ENCODE measurements at places on chromosomes 6 and 20.

DNA sequence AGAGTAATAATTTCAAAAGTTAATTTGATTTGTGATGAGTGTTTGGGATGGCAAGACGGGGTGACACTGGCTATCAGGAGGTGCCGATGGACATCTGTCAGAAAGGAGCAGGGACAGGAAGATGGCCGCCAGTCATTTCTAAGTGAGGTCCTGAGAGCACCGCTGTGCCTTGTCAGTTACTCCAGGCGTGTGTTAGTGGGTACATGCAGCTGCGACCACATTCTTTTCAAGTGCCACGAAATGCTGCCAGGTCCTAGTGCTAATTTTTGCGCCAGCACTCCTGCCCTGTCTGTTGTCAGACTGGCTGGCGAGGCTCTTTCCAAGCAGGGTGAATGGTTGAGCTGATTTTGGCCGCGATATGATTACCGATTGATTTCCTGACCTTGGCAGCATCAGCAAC, 64.6 kb upstream of the INSM1 start:
- no peak for DNase-seq
- H3K4me3 ChIP-seq: no peak overlapping the region
- H3K36me3 ChIP-seq: no peaks in the 10 kb centered on the region
- H3K27me3 ChIP-seq: peaks cover 8% of the 10 kb centered on the region
- H3K4me1 ChIP-seq: no peaks in the 10 kb centered on the region
- H3K27ac ChIP-seq: no peak overlapping the region

GRCh38 chr20:33863440-33864323, 52.5 kb downstream of the CHMP4B start:
- H3K36me3 ChIP-seq: no peaks in the 10 kb centered on the region
- H3K27me3 ChIP-seq: no peaks in the 10 kb centered on the region
- H3K4me1 ChIP-seq: peaks cover 6% of the 10 kb centered on the region
- no peak overlapping the region for H3K27ac ChIP-seq

- H3K27ac ChIP-seq: no peak overlapping the region
- no peak overlapping the region for H3K4me3 ChIP-seq
- no peak for DNase-seq
- no peaks in the 10 kb centered on the region for H3K4me1 ChIP-seq
- no peaks in the 10 kb centered on the region for H3K27me3 ChIP-seq
These were observed 646.6 kb upstream of the HS3ST5 start for GRCh38 chr6:114989279-114989964.

DNA sequence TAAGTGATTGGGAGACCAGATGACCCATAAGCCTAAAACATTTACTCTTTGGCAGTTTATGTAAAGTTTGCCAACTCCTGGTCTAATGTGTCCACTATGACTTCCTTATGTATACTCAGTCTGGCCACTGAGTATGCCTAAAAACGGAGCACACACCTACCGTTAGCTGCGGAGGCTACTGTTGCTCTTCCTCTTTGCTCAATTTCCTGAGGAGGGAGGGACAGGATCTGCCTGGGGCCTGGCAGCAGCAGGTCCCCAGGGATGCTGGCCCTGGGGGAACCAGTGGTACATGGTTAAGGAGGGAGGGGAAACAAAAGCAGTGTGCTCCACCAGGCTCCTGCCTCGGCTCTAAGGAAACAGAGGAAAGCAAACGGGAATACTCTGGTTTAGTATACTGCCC, 113.5 kb downstream of the CDYL start:
- H3K4me3 ChIP-seq: no peak overlapping the region
- DNase-seq: peak; percentile 50
- peaks cover 9% of the 10 kb centered on the region for H3K4me1 ChIP-seq
- H3K27ac ChIP-seq: no peak overlapping the region

GRCh38 chr6:12423832-12424231, 133.7 kb downstream of the EDN1 start:
- H3K27ac ChIP-seq: no peak overlapping the region
- H3K27me3 ChIP-seq: no peaks in the 10 kb centered on the region
- H3K4me1 ChIP-seq: no peaks in the 10 kb centered on the region
- no peaks in the 10 kb centered on the region for H3K36me3 ChIP-seq
- no peak for DNase-seq

DNA sequence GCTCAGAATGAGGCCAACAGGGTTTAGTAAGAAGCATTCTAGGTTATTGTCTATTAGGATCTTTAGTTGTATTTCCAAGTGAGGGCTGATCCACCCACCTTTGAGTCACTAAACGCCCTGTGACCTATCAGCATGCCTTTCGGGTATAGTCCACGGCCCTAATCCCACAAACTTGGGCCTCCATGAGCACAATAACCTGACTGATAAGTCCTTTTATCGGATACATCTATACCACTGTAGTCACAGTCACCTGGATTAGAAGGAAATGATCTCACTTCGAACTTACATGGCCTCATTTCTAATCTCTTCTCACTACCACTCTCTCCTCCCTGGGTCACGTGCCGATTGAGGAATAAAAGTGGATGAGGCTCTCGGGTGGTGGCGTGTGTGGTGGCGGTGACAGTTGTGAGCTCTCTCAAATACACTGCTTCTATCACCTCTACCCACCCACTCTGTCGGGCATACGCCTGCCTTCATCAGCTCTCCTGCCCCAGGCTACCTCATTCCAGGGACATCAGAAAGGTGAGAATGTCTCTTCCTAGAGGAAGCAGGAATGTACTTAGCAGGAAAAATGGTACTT, 65.2 kb downstream of the TRAM2 start:
- no peaks in the 10 kb centered on the region for H3K27me3 ChIP-seq
- DNase-seq: no peak
- H3K36me3 ChIP-seq: no peaks in the 10 kb centered on the region
- peaks cover 9% of the 10 kb centered on the region for H3K4me1 ChIP-seq
- no peak overlapping the region for H3K4me3 ChIP-seq
- H3K27ac ChIP-seq: no peak overlapping the region

GRCh38 chr6:49553384-49553783, 2.9 kb downstream of the C6orf141 start:
- DNase-seq: no peak
- peaks cover 42% of the 10 kb centered on the region for H3K4me1 ChIP-seq
- H3K4me3 ChIP-seq: no peak overlapping the region
- H3K36me3 ChIP-seq: no peaks in the 10 kb centered on the region
- peaks cover 3% of the 10 kb centered on the region for H3K27me3 ChIP-seq

GRCh38 chr6:3835055-3835731, 14.0 kb upstream of the FAM50B start:
- H3K4me3 ChIP-seq: no peak overlapping the region
- no peaks in the 10 kb centered on the region for H3K27me3 ChIP-seq
- no peaks in the 10 kb centered on the region for H3K36me3 ChIP-seq
- no peak overlapping the region for H3K27ac ChIP-seq

DNA sequence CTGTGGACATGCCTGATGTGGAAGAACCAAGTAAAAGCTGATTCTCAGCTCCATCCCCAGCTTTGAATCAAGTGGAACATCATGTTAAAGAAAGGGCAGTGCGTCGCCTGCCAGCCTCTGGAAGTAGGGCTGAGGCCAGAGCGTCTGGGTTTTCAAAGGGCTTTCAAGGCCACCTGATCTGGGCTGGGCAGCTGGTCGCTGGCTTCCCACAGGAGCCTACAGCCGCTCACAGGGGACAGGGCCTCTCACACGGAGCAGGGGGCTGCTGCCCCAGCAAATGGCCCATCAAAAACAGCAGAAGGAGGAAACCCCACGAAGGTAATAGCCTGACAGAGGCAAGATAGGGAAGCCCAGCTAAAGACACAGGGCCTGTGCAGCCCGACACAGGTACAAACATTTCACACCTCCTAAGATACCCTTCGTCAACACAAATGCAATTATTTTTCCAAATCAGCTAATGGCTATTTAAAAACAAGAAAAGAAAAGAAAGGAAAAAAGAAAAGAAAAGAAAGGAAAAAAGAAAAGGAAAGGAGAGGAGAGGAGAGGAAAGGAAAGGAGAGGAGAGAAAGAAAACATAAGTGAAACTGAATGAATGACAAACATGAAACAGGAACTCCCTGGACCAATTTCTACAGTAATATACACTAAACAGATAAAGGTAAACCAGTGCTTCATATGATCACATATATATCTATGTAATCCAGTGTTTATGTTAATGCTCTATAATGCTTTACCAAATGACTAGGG, 24.8 kb downstream of the RRBP1 start:
- no peaks in the 10 kb centered on the region for H3K27me3 ChIP-seq
- H3K27ac ChIP-seq: no peak overlapping the region
- no peak overlapping the region for H3K4me3 ChIP-seq
- H3K4me1 ChIP-seq: peaks cover 14% of the 10 kb centered on the region

GRCh38 chr6:31528821-31529328, at the start of gene MCCD1:
Gene MCCD1, plus strand, starts transcription at chr6:31528962. Its CDS starts 53 bp downstream, at chr6:31529015.
- no peak within 1 kb of the TSS for H3K27ac ChIP-seq
- no peak for DNase-seq
- no peak within 1 kb of the TSS for H3K4me3 ChIP-seq

GRCh38 chr6:35727935-35728682, 8.7 kb upstream of the ARMC12 start:
- DNase-seq: peak; percentile 86
- peak overlapping the region; percentile 90 for H3K27ac ChIP-seq
- no peaks in the 10 kb centered on the region for H3K27me3 ChIP-seq
- peaks cover 45% of the 10 kb centered on the region for H3K4me1 ChIP-seq
- H3K4me3 ChIP-seq: peak overlapping the region; percentile 71
- no peaks in the 10 kb centered on the region for H3K36me3 ChIP-seq

DNA sequence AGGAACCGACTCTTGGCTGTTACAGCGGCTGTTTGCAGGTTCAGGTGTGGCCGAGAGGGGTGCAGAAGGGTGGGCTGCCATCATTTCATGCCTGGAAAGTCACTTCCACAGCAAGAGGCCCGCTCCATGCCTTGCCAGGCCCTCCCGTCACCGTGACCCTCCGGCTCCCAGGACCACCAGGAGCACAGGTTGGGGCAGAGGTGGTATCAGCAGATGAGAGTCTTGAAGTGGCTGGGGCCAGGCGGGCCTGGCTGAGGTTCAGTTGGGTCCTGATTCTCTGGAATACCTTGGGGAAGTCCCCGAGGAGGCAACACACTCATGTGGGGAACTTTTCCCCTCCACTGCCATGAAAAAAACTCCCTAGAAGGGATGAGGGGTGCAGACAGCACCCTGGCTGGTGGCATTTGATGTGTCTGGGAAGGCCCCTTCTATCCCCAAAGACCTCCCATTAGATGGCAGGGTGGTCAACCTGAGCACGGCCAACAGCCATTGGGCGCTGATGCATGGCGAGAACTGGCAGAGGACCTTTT, 34.2 kb upstream of the IRF4 start:
- no peak overlapping the region for H3K27ac ChIP-seq
- no peaks in the 10 kb centered on the region for H3K36me3 ChIP-seq
- H3K4me3 ChIP-seq: no peak overlapping the region
- no peaks in the 10 kb centered on the region for H3K27me3 ChIP-seq
- DNase-seq: no peak
- H3K4me1 ChIP-seq: no peaks in the 10 kb centered on the region

Data from A673 (cell line).